ENCODE measurements at places on chromosomes 4 and X.
A peak's percentile ranks its signal among the peaks of the same experiment; 100 is the strongest.

- no peak for DNase-seq
Observed at GRCh38 chrX:122133478-122133877, 1050.6 kb upstream of the GRIA3 start.

DNA sequence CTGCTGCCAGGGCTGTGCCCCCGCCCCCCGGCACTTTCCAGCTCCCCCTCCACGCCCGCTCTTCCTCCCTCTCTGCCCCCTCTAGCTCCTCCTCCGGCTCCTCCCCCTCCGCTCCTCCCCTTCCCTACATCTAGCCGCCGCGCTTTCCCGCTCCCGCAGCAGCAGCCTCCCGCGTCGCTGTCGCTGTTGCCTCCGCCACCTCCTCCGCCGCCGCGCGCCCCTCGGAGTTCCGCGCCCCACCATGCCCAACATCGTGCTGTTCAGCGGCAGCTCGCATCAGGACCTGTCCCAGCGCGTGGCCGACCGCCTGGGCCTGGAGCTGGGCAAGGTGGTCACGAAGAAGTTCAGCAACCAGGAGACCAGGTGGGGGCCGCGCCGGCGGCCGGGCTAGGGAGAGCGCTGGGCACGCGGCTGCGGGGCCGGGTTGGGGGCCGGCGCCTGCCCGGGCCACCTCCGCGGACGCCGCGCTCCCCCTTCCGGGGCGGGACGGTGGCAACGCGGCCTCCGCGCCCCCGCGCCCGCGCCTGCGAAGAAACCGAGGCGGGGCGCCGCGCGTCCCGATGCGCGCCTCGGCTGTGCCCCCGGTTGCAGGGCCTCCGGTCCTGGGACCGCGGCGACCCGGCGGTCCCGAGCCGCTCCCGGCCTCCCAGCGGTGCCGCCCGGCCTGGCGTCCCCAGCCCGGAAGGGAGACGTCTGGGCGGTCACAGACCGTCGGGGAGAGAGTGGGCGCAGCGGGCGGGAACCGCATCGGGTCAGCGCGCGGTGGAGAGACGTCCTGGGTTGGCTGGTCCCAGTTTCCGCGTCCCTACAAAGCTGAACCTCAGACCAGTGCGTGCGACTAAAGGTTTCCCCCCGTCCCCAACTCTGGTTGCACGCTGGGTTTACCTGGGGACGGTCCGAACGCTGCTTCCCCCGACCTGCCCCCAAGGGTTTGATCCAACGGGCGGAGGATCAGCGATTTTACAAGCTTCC lies at the start of gene PRPS2:
Gene PRPS2 (plus strand): TSS at position 156 of the 972 bp plus-strand sequence. CDS start 86 bp downstream, at position 242.
- peak; percentile 79 for DNase-seq

DNA sequence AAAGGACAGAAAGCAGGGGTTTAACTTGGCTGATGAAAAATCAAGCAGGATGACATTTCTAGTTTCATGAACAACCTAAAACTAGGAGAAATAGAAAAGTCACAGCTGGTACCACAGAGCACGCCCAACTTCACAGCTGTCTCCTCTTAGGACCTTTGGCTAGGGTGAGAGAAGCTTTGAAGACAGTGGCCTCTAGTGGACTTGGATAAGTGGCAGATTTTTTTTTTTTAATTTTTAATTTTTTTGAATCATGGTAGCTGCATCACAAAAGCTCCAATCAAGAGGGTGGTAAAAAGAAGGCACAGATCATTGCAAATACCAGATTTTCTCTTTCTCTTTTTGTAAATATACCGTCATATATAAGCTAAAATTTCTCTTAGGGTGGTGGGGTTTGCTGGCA lies 20.2 kb upstream of the MAP3K15 start:
- no peak for DNase-seq

DNA sequence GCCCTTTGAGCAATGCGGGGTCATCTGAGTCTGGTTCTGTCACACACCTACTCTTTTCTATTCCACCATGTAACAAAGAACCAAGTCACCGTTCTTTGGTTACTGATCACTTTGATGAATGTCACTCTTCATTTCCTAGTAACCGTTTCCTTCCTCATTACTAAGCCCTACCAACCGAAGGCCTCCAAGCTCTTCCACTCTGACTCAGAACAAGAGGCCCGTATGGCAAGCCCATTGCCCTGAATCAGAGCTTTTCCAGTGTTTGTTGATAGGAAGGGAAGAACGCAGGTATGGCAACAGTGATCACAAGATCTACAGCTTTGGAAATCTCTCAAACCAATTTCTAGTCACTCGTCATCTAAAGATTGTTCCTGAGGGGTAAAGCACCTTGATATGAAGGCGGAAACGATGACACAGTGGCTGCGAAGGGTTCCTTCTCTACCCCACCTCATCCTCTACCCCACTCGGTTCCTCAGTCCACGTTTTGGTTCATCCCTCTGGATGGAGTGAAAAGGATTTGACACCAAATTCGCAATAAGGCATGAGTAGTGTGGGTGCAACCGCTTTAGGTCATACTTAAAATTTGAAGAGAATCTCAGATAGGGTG lies 28.0 kb upstream of the CD40LG start:
- DNase-seq = no peak

DNA sequence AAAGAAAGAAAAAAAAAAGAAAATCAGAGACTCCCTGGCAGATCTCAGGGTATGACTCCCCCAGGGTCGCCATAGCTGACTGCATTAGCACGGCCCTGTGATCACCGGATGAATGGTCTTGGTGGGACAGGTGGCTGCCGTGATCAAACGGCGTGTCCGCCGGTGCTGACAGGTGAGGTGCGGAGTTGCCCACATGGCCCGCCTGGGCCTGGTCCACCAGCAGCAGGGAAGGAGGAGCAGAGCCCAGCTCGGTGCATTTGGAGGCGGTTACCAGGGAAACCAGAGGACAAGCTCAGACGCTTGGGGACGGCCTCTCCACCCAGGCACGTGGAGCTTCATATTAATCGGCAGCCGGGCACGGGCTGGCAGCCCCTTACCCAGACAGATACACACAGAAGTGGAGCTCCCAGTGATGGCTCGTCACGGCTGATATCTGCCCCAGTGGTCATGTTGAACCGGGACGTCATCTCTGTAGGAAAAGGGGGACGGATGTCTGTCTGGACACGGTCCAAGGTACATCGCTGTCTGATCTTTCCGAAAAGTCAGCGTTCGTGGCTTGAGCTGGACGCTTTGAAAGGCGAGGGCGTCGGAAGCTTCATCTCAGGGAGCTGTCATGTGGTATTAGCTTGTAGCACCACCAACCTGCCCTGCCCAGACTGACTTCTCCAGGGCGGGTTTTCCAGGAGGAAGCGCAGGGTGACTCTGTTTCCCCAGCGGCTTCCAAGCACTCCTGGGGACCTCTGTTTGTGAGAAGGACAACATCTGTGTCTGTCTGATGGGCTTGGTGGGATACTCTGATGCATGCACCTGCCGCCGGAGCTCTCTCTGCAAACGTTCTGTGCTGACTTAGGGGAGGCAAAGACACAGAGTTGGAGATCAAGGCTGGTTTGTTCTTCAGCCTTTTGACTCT lies 180.7 kb downstream of the CRLF2 start:
- DNase-seq = no peak

DNA sequence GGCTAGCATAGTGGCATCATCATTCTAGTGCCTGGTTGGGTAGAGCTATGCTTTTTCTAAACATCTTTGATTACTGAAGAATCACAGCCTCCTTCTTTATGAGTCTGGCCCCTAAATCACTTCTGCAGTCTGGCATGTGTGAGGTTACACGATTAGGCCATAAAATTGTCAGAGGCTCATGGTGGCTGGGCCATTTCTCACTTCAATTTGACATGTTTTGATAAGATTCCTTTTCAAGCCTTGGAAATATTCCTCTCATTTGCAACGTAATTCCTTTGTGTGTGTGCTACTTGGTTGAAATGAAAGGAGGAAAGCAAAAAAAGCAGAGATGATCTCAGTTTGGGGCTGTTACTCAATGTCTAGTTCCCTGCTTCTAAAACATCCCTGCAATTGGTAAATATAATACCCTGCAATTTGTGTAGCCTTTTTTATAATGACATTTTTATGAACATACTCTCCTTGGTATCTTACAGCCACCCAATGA lies 6.2 kb downstream of the CCKAR start:
- no peak for DNase-seq

- no peak for DNase-seq
Observed at GRCh38 chrX:55119712-55120111, 30.9 kb downstream of the PAGE2 start.

All from 8988T (cell line).